Daoy (cell line): ENCODE measurements at places on chromosomes 3 and 15.

GRCh38 chr15:98690272-98690950, 42.1 kb downstream of the IGF1R start:
- DNase-seq: no peak

- no peak for DNase-seq
Observed at GRCh38 chr15:96181873-96182301, 148.6 kb upstream of the NR2F2 start.

DNA sequence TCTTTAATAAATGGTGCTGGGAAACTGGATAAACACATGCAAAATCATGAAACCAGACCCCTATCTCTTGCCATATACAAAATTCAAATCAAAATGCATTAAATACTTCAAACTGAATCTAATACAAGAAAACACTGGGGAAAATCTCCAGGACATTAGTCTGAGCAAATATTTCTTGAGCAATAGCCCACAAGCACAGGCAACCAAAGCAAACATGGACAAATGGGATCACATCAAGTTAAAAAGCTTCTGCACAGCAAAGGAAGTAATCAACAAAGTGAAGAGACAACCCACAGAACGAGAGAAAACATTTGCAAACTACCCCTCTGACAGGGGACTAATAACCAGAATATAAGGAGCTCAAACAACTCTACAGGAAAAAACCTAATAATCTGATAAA, 6.3 kb downstream of the ANKRD28 start:
- no peak for DNase-seq

- no peak for DNase-seq
Observed at GRCh38 chr3:31432897-31433678, 99.6 kb upstream of the STT3B start.

DNA sequence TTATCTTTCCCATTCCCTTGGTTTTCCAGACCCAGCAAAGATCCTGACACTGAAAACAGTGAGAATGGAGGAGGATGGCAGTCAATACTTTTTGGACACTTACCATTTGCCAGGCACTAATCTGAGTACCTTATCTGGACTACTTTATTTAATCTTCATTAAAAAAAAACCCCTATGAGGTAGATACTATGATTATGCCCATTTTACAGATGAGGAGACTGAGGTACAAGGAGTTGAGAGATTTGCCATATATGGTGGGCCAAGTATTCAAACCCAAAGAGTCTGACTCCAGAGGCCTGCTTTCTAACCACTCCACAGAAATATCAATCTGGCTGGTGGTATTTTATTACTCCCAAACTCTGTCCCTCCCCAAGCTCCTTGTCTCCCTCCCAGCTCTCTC, 19.6 kb downstream of the HCN4 start:
- DNase-seq: no peak

- DNase-seq: no peak
Observed at GRCh38 chr3:67809370-67809935, 155.0 kb upstream of the SUCLG2 start.
